Gastroesophageal sphincter (tissue), 4 donors: ENCODE measurements at places on chromosomes 11 and 22. TPM values are rescaled to one million over a fixed set of nuclear protein-coding genes. Genes with fewer than 3 reads are reported as not detected.

The RAB38 gene
- total RNA-seq: 4.6 TPM

The PANX2 gene
- not detected for total RNA-seq

The PIWIL4 gene
- total RNA-seq: 3.7 TPM

The RASGRP2 gene
- total RNA-seq: 34.5 TPM

The SCARF2 gene
- total RNA-seq: 22.1 TPM

The OR52I2 gene
- total RNA-seq: not detected
